Stimulated activated naive CD4-positive, alpha-beta T cell treated with Interleukin-2 at 50 U/mL for 16 hours (primary cell): ENCODE measurements at places on chromosomes 11 and 22.

DNA sequence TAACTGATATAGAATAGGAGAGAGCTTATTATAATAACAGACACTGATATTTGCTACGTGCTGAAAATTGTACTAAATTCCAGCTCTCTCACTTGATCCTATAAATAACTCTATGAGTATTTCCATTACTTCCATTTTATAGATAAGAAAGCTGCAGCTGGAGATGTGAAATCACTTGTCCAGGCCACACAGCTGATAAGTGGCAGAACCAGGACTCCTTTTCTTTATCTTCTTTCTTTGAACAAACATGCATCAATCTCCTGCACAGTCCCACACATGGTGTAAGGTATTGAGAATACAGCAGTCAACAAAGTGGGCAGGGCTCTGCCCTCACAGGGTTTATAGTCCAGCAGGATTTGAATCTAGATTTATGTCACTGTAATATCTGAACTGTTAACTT lies 652.1 kb downstream of the NELL1 start:
- DNase-seq = no peak

DNA sequence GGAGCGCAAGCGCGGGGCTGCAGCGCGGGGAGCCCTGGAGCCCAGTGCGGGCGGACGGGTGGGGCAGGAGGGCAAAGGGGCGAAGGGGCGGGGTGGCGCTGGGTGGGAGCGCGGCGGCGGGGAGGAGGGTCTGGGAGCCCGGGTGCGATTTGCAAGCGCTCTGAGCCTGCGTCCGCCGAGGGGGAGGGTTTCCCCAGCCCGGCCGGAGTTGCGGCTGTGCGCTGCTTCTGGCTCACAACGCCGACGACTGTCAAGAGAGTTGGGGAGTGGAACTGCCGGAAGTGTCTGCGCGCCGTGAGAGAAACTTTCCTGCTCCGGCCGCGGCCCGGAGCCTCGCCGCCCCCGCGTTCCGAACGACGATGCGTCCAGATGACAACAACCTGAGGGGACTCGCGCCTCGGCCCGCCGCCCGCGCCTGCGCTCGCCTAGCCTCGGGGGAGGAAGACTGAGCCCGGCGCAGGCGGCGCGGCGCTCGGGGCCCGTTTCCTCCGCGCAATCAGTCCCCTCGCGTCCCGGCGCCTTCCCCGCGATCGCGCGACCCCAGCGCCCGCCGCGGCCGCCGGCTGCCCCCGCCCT lies at the start of gene ARHGAP42:
ARHGAP42 (plus strand) TSS at position 235 of the 576 bp plus-strand sequence. CDS start 391 bp downstream, outside the sequence.
- no peak for DNase-seq

GRCh38 chr11:2759228-2760195 lies 59.7 kb upstream of the KCNQ1OT1 start:
- no peak for DNase-seq

DNA sequence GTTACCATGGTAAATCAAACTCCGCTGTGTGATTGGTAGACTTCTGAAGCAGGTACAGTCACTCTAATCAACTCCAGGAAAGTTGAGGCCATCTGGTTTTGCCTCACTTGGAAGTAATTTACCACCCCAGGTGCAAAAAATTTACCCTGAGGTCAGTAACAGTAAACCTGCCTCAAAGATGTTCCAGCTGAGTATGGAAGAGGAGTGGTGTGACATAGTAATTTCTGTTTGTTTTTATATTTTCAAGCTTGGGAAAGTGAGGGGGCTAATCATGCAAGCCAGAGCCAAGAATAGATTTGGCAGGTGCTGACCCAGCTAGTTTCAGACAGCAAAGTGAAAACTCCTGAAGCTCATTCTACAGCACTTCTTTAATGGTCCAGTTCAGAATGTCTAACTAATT lies 691.6 kb downstream of the NTM start:
- DNase-seq = no peak

DNA sequence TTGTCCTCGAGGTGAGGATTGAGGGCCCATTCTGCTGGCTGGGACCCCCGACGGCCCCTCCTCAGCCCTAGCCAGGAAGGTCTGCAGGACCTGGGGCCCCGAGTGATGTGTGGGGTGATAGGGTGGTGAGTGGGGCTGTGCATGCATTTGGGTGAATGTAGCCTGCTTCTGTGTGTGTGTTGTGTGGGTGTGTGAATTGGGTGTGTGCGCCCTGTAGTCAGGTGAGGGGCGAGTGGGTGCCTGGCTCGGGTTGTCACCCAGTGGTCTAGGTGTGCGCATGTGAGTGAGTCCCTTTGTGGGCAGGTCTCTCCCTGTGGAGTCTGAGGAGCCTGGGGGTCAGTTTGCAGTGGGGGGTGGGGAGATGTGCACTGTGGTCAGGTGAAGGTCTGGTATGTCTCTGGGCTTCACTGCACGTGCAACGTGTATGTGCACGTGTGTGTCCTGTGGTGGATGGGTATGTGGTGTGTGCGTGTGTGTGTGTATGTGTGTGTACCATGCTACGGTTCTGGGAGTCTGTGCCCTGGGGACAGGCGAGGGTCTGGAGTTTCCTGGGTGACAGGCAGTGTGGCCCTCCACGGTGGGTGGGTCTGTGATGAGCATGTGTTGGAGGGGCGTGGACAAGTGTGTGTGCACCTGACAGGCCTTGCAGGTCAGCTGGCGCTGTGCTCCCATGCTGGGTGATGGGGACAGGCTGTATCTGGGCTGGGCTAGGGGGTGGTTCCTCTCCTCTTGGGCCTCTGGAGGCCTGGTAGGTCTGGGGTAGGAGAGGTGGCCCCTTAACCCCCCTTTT lies 1.0 kb downstream of the TMEM151A start:
- DNase-seq = no peak

GRCh38 chr22:35834061-35834460 lies 116.4 kb downstream of the APOL5 start:
- DNase-seq = no peak

DNA sequence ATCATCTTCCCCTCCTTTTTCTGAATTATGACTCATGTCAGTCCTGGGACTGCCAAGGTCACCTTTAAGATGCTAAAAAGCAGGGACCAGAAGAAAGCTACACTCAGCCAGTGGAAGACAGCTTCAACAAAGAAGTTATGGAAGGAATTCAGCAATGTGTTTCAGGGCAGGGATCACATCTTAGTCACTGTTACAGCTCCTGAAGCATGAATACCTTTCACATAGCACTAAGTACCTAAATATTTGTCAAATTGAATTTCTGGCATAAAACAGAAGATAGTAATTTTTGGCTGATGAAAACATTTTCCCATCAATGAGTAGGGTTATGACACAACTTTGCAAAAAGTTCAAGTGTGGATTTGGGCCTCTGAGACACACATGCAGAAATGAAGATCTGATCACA lies 5.2 kb downstream of the DDB1 start:
- no peak for DNase-seq

DNA sequence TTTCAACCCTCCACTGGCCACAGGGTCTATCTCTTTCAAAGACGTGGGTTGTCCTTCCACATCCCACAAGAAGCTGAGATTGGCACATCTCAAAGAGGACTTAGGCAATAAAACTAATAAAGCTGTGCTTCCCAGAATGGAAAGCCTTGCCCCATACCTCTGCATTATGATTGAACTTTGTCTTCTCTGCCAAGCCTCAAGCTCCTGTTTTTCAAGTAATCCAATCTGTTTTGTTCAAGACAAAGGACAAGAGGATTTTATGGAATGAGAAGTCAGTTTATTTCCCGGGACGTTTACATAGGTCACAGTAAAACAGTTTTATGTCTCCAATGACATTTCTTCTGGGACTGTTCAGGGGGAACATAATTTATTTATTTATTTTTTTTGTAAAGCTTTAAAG lies 108.4 kb downstream of the GALNT18 start:
- no peak for DNase-seq

DNA sequence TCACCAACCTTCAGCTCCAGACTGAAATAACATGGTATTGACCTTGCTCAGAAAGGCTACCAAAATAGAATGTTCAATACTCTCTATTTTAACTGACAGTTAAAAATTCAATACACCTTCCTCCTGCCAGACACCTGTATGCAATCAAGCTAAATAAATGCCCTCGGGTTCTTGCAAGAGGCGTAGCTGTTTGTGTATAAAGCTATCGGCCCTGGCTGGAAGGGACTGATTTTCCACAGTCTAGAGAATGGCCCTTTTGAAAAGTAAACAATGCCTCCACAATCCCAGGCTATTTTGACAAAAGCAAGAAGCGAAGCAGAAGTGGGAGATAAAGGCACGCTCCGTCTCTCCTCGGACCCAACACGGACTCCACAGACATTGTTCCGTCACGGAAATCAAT lies 791.2 kb downstream of the BRD1 start:
- DNase-seq = no peak

DNA sequence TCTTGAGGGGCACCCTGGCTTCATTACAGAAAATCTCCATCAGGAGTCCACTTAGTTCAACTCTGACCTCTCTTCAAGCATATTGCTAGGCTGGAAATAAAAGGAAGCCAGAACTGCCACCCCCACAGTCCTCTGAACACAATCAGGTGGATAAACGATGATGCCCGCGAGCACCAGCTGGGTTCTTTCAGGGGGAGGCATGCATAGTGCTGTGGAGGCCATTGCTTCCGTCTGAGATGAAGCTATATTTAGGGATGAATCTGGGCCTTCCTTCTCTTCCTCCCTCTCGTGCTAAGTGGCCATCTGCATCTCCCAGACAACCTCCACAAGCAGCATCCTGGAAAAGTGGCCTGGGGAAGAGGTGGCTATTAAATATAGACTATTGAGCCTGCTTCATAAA lies 3.9 kb upstream of the MICAL2 start:
- no peak for DNase-seq
